ENCODE measurements at places on chromosomes 13 and 19.

GRCh38 chr19:17893766-17894165 lies 22.0 kb downstream of the SLC5A5 start:
- DNase-seq, result no peak

DNA sequence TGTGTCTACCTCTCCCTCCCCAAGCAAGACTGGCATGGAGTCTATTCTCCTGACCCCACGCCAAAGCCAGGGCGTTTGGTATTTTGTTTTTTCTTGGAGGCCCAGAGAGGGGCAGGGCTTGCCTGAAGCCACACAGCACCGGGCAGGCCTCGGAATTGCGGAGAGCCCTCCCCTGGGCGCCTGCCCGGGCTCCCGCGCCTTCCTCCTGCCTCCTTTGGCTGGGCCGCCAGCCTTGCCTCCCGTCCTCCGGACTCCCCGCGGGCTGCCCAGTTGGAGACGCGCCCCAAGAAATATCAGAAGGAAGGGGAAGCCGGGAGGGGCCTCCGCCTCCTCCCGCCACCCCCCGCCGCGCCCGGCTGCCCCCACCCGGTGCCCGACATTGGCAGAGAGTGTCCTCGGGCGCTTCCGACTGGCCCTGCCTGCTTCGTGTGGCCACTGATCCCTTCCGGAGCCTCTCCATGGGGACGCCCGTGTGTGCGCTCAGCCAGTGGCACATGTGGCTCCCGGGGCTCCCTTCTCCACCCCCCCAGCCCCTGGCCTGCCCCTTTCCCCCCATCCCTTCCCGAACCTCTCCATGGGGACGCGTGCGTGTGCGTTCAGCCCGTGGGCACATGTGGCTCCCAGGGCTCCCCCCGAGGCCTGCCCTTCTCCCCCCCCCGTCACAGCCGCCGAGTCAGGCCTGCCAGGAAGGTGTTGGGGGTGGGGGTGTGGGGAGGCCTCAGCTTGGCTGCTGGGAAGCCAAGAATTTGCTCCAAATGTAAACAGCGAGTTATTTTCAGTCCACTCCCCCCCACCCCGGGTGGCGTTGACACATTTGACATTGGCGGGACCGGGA lies 37.3 kb downstream of the NFIC start:
- peak; percentile 95 for DNase-seq

GRCh38 chr13:94435604-94436226 lies 43.8 kb downstream of the DCT start:
- peak; percentile 55 for DNase-seq

- DNase-seq, result no peak
These were observed 748.5 kb upstream of the KLHL1 start for GRCh38 chr13:70856711-70857110.

DNA sequence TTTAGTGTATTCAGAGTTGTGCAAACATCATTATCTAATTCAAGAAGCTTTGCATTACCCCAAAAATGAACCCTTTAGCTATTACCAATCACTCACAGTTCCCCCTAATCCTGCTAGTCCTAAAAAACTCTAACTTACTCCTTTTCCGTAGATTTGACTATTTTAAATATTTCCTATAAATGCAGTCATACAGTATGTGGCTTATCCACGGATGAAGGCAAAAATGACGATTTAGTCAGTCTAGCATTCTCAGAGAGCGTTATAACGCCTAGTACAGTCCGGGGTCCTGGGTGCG lies 587 bp upstream of the ZNF383 start:
- DNase-seq, result no peak

DNA sequence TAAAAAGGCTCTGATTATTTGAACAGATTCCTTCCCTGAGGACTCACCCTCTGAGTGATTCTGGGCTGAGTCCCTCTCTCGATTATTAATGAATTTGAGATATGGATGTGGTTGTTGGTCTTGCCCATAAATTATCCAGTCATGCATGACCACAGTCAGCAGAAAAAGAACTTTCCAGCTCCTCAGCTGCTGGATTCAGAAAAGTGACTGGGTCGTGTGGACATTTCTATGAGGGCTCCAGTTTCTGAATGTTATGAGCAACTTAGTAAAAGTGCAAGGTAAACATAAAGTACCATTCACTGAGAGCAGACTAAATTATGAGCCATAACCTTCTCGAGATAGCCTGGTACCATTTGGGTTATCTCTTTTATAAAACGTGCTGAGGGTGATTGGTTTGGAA lies 100.1 kb upstream of the CLDN10 start:
- DNase-seq, result peak; percentile 2

- no peak for DNase-seq
These were observed 558 bp upstream of the PPAN start for GRCh38 chr19:10105509-10106099.

- DNase-seq, result no peak
These were observed 17.5 kb downstream of the CUL4A start for GRCh38 chr13:113226873-113227450.

GRCh38 chr13:93552596-93552995 lies 326.0 kb downstream of the GPC6 start:
- DNase-seq, result no peak

DNA sequence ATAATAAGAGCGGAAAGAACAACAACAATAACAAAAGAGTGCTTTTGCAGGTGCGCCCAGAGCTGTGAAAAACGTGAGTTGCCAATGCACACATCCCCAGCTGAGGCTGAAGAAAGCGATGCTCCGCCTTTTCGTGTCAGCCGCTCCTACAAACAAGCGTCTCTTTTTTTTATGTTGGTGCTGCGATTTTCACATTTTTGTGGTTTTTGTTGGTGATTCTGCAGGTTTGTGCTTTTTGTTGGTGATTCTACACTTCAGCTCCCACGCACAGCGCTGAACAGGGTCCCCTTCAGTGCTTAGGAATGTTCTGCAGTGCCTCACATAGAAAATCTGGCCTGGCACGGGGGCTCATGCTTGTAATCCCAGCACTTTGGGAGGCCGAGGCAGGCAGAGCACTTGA lies 7.3 kb upstream of the SBK3 start:
- DNase-seq, result peak; percentile 86

GRCh38 chr19:57310792-57311191 lies 9.5 kb upstream of the ZNF543 start:
- no peak for DNase-seq

- DNase-seq, result no peak
These were observed 24.0 kb upstream of the ACP7 start for GRCh38 chr19:39060171-39060570.

DNA sequence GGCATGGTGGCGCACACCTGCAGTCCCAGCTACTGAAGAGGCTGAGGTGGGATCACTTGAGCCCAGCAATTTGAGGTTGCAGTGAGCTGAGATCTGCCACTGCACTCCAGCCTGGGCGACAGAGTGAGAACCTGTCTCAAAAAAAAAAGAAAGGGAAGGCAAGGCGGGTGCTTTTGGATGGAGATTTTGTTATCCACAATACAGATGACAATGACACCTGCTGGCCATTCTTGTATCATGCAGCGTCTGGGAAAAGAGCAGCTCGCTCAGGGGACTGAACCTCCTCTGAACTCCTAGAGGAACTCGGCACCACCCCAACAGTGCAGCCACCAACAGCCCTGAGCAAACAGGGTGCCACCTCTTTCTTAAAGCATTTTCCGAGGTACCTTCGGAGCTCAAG lies 22.8 kb downstream of the HAUS8 start:
- DNase-seq, result peak; percentile 51

- DNase-seq, result no peak
These were observed 77.1 kb upstream of the KCTD15 start for GRCh38 chr19:33719366-33720154.

DNA sequence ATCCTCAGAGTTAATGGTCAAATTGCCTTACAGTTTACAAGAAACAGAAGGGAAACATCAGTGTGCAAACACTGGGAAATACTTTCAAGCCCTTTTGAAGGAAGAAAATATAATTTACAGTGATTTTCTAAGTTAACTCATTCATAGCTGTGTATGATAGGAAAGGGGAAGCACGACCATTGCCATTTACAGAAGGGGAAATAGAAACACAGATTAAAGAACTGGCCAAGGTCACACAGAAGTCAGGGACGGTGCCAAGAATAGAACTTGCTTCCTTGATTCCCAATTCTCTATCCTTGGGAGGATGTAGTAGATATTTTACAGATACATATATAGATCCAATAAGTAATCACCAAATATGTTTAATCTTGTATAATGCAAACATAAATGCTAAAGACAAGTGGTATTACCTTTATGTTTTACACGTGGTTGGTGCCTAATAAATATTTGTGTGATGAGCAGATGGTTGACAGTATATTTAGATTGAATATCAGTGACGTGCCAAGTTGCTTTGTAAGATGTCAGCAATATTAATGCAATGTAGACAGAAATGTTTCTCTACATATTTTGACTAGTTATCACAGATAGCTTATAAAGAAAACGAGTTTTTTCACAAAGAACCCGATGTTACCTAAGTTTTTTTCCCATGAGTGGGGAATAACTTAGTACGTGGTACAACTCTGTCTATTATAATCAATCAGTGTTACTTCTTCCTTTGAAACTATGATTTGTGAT lies 73.1 kb downstream of the FLT1 start:
- no peak for DNase-seq

GRCh38 chr13:29713839-29714238 lies 118.4 kb upstream of the SLC7A1 start:
- peak; percentile 14 for DNase-seq

DNA sequence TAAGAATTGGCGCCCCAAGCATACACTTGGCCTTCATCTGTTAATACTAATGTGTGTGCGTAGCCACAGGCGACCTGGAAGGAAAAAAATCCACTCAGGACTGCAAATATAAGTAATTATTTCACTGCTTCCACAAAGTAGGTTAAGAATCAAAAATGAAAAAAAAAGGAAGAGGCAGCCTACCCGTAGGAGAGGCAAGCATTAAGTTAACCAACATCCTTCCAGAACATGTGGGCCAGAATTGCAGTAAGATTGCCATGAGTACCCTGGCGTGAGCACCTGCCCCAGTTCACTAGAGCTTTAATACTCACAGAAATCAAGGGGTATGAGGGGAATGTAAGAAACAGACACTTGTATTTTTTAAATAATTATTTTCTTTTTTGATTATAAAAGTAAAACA lies 22.2 kb downstream of the RCBTB2 start:
- no peak for DNase-seq

DNA sequence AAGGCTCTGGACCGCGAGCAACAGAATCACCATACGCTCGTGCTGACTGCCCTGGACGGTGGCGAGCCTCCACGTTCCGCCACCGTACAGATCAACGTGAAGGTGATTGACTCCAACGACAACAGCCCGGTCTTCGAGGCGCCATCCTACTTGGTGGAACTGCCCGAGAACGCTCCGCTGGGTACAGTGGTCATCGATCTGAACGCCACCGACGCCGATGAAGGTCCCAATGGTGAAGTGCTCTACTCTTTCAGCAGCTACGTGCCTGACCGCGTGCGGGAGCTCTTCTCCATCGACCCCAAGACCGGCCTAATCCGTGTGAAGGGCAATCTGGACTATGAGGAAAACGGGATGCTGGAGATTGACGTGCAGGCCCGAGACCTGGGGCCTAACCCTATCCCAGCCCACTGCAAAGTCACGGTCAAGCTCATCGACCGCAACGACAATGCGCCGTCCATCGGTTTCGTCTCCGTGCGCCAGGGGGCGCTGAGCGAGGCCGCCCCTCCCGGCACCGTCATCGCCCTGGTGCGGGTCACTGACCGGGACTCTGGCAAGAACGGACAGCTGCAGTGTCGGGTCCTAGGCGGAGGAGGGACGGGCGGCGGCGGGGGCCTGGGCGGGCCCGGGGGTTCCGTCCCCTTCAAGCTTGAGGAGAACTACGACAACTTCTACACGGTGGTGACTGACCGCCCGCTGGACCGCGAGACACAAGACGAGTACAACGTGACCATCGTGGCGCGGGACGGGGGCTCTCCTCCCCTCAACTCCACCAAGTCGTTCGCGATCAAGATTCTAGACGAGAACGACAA lies 1.8 kb downstream of the PCDH17 start:
- no peak for DNase-seq

- no peak for DNase-seq
These were observed 735 bp upstream of the FLT1 start for GRCh38 chr13:28495538-28496187.

GRCh38 chr19:17376935-17377600 lies at the start of gene PLVAP:
TSS of gene PLVAP (minus strand) at chr19:17377342. CDS start at chr19:17377288, 54 bp downstream.
- no peak for DNase-seq

DNA sequence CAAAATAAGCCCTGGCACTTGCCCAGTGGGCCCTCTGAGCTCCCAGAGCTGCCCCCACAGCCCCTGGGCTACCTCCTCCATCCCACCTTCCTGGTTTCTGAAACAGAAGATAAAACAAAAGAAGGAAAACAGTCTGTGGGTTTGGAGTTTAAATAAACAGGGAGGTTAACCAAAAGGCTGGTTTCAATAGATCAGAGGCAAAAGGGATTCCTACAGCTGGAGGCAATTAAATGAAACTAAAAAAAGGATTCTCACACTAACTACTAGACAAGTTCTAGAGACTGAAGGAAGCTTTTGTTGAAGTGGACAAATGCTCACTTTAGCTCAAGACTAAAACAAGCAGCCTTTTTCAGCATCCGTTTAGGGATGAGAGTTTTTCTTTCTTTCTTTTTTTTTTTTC lies 569.8 kb downstream of the FGF9 start:
- no peak for DNase-seq

- DNase-seq, result peak; percentile 8
These were observed 79.7 kb downstream of the EFNB2 start for GRCh38 chr13:106455777-106456176.

GRCh38 chr19:55831846-55832245 lies at the start of gene NLRP11:
TSS of gene NLRP11 (minus strand) at chr19:55831999. CDS start at chr19:55818174, 13,825 bp downstream.
- DNase-seq, result no peak

GRCh38 chr19:42086188-42086736 lies 10.3 kb downstream of the ZNF574 start:
- DNase-seq, result no peak

GRCh38 chr19:13825489-13826441 lies 30.5 kb downstream of the ZSWIM4 start:
- DNase-seq, result no peak

GRCh38 chr13:53131361-53131760 lies 102.7 kb downstream of the OLFM4 start:
- no peak for DNase-seq

GRCh38 chr19:5075597-5075996 lies 106.7 kb downstream of the KDM4B start:
- no peak for DNase-seq

- no peak for DNase-seq
These were observed 1.8 kb upstream of the GPR180 start for GRCh38 chr13:94599877-94600276.

GRCh38 chr19:49713236-49713845 lies 22.4 kb downstream of the CPT1C start:
- DNase-seq, result no peak

DNA sequence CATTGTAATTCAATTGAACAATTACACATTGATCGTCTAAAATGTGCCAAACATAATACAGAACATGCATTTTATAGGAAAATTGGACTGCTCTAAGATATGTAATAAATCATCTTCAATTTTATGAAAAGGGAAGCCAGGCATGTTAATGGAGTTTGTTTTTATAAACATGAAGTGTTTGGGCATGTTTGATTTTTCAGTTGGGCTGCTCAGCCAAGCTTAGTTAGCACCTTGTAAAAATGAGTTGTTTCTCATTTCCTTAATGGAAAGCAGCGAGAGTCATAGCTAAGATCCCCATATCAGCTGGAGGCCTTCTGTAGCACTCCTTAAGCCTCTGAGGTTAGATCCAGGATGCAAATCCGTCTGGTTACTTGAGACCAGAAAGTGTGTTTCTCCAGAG lies 422.3 kb downstream of the SPRY2 start:
- no peak for DNase-seq

Data from fibroblast of upper back skin (primary cell).